ENCODE measurements at places on chromosomes 11 and 22. TPM values are rescaled to one million over a fixed set of nuclear protein-coding genes. Genes with fewer than 3 reads are reported as not detected.

Gene RANGAP1
- total RNA-seq, result 235 TPM

Gene HIRA
- 45.5 TPM for total RNA-seq

Gene GRK3
- 6.8 TPM for total RNA-seq

Gene SLC22A6
- not detected for total RNA-seq

Gene CD3G
- total RNA-seq, result not detected

Gene SMIM38
- total RNA-seq, result not detected

Gene MICAL3
- total RNA-seq, result 3.4 TPM

DNA sequence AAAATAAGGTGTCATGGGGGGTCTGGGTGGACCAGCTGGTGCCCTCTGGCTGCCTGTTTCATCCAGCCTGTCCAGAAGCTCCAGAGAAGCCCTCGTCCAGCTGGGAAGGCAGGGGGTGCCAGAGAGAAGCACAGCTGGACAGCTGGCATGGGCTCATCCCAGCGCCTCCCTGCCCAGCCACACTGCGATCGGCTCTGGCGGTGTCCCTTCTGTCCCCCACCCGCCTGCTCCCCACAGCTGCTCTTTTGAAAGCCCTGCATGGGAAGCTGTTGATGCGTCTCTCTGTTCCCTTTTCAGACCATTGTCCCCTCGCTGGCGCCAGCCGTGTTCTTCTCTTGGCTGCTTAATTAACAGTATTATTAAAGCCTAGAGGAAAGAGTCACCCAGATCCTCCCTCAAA lies 86.5 kb downstream of the MN1 start:
- peak; percentile 3 for DNase-seq

DNA sequence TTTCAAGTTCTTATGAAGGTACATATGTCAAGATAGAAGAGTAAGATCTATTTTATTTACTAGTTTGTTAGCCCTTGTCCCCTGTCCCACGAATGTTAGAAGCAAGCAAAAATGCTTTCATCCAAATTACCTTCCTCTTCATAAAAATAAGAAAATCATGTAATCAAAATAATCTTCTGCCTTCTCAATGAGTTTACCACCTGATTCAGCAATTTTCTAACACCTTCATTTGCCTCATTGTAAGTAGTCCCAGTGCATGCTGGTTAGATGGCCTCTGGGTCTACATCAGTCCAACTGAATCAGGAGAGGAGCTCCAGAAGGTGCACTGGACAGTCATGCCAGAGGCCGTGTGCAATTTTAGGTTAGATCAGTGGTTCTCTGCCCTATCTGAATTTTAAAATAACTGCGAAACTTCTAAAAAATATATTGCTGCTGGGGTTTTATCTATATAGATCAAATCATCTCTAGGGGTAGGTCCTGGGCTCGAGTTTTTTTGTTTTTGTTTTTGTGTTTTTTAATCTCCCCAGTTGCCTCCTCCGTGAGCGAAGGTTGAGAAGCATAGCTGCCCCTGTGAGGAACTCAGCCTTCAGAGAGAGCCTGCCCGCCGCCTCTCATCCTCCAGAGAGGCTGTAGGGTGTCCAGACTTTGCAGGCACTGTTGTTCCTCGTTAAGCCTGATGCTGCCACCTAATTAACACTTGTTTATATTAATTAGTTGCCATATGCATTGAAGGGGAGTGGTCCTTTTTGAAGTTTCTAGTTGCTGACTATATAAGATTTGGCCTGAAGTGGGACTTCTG lies 32.2 kb downstream of the C22orf31 start:
- no peak for DNase-seq

DNA sequence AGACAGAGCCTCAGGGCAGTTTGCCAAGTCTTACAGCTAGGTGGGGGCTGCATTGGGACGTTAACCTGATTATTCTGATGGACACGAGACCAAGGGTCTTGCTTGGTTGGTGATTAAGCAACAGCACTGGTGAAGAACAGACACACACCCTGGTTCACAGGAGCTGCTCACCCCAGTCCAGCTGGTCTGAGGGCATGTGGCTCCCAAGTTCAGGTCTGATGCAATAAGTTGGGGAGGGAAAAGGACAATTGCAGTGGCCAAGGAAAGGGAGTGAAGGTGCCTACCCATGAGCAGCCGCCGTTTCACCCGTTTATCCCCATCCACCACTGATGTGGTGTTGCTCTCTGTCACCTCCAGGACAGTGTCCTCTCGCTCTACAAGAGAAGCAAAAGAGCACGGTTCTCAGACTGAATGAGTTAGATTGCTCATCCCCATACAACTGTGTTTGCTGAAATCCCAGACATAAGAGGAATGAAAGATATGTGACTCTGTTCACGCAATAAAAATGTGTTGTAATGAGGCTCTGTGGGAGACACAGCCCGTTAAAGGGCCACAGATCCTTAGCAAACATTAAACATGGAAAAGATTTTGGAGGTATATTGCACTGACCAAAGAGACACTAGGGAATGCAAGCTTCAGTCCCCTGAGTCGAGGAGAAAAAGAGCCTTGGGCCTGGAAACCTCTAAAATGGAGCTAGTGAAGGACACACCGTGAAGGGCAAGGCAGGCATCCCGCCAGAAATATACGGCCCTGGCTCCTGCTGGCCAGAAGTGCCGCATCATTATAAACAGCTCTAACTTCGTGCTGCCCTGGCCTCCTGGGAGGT lies 25.6 kb downstream of the SCUBE2 start:
- DNase-seq, result no peak

DNA sequence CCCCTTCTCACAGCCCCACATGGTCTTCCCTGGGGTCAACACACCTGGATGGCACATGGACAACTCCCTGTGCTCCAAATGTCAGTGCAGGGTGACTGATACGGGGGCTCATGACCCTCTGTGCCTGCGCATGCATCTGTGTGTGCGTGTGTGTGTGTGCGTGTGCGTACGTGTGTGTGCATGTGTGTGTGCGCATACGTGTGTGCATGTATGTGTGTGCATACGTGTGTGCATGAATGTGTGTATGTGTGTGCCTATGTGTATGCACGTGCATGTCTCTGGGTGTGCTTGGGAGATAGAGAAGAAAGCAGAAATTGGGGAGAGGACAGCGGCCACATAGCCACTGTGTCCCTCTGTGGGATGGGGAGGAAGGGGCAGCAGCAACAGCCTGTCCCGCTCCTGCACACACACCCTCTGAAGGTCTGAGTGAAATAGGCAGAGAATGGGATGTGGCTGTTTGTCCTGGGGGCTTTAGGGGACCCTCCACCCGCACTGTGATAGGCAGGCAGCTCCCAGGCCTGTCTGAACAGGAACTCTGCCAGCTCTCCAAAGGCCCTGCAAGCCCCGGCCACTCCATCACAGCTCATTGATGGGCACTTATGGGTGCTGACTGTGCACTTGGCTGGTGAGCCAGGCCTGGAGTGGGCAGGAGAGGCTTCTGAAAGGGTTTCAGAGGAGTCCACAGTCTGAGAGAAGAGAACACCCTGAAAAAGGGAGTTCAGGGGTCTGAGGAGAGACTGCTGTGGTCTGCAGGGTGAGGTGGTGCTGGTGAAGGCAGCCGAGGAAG lies 28.7 kb upstream of the PICK1 start:
- no peak for DNase-seq

DNA sequence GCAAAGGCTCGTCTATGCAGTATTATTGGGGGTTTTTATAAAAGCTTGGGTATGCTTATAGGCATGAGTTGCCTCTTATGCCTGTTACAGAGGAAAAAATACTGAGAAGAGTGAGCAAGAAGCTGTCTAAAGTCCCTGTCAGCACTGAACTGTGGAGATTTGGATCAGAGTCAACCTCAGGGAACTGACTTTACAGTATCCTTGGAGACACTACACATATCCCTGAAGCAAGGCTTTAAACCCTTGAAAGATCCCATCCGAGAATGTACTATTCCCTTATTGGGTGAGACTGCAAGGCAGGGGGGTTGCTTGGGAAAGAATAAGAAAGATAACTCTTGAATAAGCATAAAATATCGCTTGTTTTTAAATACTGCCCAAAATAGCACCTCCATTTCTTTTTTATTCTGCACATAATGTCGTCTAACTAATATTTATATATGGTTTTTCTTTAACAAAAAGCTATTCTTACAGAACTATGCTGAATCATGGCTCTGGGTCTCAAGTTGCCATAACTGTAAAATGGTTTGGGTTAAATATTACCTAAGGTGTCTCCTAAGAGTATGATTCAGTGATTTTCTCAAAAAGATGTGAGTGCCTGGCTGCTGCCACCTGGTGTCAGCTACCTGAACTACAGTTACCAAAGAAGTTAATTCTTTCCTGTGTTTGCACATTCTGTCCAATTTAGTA lies 1062.8 kb downstream of the DLG2 start:
- peak; percentile 63 for DNase-seq

GRCh38 chr11:80441821-80442220 lies 1001.0 kb upstream of the TENM4 start:
- DNase-seq, result no peak

DNA sequence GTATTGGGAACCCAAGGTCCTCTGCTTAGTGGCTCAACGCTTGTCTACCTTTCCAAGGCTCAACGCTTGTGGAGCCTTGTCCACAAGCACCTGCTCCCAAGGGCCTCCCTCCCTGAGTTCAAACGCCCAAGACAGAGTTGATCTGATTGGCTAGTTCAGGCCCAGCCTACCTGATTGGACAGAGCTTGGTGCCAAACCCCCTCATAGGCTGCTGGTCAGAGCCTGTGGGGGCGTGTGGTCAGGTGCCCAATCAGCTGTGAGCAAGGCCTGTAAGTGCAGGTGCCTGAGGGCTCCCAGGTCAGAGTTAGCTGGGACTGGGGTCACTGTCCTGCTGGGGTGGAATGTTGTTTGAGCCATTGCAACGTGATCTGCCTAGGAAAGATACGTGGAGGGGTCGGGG lies 16.9 kb upstream of the TMPRSS6 start:
- no peak for DNase-seq

Measured in G401 (cell line).